ENCODE measurements at places on chromosomes 7 and 10.

DNA sequence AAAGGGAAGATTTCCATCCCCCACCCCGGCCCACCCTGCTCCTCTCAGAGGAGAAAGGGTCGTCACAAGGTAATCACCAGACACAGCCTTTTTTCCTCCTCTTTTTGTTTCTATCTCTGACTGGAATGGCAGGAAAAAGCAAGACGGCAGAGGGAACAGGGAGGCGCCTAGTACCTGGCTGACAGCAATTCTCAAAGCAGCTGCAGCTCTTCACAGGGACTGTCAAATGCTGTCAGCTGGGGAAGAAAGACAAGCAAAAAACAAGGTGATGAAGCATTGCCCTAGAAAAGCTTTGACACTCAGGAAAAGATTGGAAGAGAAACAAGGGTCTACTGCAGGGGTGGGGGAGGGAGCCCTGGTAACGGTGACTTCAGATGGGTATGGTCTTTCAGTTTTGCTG, 52.7 kb downstream of the GNA12 start:
- no peak for DNase-seq

GRCh38 chr7:112183266-112183665, 22.9 kb downstream of the DOCK4 start:
- DNase-seq = no peak

DNA sequence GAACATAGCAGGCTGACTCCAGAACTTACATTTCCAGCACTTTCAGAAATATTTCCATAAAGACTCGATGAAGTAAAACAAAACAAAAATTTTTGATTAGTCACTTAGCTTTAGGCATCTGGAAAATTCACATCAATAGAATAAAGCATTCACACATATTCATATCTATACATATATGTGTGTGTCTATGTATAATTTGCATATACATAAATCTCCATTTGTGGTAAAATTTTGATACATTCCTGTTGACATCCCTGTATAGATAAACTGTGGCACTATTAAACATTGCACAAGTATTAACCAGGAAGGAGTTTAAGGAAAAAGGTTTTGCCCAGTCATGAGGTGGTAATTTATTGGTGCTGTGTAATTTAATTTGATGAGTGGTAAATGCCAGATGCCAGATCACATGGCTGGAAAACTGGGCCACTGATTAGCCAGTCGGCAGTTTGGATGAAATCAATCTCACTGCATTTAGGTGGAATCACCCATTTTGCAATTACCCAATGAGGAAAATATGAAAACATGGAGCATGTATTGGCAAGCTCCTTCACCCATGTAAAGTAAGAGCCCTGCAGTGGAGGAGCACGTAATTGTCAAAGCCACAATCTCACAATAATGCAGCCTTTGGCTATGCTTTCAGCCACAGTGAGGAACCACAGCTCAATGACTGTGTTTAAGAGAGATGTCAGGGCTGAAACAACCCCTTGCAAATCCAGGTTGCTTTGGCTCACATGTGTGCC, 294.6 kb downstream of the RNLS start:
- DNase-seq = no peak

GRCh38 chr7:115124409-115124939, 202.6 kb downstream of the MDFIC start:
- no peak for DNase-seq

DNA sequence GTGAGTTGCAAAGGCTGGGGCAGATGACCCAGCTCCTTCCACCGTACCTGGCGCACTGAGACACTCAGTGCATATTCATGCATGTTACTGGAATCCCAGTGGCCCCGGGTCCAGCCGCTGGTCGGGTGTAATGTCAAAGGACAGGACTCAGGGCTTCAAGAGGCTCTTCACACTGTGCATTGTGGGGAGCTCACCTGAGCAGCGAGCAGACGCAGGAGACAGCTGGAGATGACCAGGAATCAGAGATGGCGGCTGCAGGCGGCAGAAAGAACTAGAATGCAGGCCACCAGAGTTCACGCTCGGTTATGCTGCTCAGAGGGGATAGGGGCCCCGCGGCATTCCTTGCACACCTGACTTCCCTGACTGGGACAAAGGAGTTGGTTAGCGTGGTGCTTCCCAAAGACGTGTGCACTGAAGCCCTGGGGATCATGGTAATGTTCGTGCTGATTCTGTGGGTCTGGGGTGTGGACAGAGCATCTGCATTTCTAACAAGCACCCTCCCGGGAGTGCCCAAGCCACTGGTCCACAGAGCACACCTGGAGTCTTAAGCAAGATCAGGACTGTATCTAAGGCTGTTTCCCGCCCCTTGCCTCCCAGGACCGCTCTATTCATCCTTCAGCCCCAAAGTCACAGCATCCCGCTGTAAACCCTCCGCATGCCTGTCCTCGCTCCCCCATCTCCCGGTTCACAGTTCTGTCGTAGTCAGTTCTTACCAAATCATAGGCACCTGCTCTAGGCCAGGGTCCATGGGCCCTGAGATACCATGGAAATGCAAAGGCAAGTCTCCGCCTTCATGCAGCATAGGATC, 71.0 kb downstream of the MKI67 start:
- no peak for DNase-seq

- no peak for DNase-seq
Observed at GRCh38 chr7:49037346-49038210, 113.2 kb downstream of the CDC14C start.

GRCh38 chr10:131231965-131232541, 79.5 kb downstream of the TCERG1L start:
- DNase-seq = no peak

- DNase-seq = no peak
Observed at GRCh38 chr10:49667991-49668390, 11.5 kb upstream of the C10orf53 start.

- DNase-seq = no peak
Observed at GRCh38 chr7:83410989-83411591, 237.8 kb downstream of the SEMA3E start.

DNA sequence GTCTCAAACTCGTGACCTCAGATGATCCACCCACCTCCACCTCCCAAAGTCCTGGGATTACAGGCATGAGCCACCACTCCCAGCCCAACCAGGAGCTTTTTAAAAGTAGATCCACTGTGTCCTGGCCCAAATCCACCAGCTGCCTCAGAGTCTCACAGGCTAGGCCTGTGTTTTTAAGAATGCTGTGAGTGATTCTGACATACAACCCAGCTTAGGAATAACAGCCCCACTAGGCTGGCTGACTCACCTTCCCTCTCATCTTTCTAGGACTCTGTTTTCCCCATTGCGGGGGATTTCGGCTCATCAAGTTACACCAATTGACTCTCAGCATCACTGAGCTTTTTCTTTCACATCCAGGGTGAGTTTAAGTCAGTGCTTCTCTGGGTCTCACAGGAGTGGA, 207.6 kb downstream of the SKIDA1 start:
- no peak for DNase-seq

- DNase-seq = no peak
Observed at GRCh38 chr7:69428089-69428488, 170.2 kb upstream of the AUTS2 start.

DNA sequence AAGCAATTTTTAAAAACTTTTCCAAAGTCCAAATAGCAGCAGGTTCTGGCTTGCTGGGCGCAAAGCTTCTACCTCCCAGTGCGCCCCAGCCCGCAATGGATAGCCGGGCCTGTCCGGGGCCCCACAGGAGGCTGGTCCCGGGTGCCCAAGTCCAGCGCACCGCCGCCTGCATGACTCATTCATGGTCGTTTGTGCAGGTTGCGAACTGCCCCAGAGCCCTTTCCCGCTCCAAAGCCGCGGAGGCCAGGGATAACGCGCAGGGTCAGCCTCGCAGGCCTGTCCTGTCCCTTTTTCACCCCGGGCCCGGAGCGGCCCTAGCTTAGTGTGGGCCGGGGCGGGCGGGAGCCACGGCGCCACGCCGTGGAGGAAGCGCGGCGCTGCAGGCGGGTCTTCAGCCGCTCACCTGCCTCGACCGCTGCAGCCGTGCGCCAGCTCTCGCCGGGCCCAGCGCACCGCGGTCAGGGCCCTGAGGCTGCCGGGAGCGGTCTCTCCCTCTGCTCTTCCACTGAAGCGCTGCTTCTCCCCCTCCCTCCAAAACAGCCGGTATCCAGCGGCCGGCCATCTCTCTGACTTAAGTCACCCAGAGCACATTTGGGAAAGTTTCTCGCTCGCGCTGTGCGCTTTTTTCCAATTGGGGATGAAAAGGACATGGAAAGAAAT, 1.7 kb upstream of the EGR2 start:
- DNase-seq = no peak

GRCh38 chr10:89153971-89154370, 53.1 kb downstream of the CH25H start:
- no peak for DNase-seq

GRCh38 chr7:90560730-90561129, 35.4 kb upstream of the CDK14 start:
- no peak for DNase-seq

- DNase-seq = no peak
Observed at GRCh38 chr7:50321487-50322067, 17.1 kb downstream of the IKZF1 start.

GRCh38 chr10:131925011-131925649, 24.3 kb downstream of the PPP2R2D start:
- DNase-seq = no peak

DNA sequence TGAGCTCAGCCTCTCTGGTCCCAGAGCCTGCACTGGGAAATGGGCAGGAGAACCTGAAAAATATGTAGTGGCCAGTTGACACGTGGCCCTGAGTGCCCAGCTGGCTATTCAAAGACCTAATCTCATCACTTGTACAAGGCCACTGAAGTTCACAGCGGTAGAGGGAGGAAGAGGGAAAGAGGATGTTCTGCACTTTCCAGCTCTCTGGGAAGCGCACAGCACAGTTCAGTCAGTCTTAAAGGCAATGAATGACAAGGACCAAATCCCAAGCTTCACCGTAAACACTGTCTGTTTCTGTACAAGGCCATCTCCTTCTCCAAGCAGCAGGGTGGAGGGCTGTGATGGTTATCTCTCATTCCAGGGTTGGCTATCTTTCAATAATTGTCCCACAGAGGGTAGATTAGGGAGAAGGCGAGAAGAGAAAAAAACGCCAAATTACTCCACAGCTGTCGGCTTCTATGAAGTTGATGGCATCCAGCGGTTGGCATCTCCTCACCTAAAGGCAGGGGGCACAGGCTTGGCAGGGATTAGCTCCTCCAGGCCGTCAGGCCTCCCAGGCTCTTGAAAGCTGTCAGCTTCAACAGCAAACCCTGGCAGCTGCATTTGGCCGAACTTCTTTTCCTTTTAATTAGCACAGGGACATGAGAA, 10.6 kb downstream of the SFMBT2 start:
- no peak for DNase-seq

- DNase-seq = no peak
Observed at GRCh38 chr7:80918909-80919721, at the start of gene SEMA3C. SEMA3C (minus strand) TSS chr7:80919051; CDS start chr7:80916781, 2,270 bp downstream.

- no peak for DNase-seq
Observed at GRCh38 chr7:132943645-132944044, 138.2 kb downstream of the CHCHD3 start.

- DNase-seq = no peak
Observed at GRCh38 chr10:54159924-54160323, 641.1 kb downstream of the PCDH15 start.

- no peak for DNase-seq
Observed at GRCh38 chr7:70833726-70834125, 298.2 kb upstream of the GALNT17 start.

DNA sequence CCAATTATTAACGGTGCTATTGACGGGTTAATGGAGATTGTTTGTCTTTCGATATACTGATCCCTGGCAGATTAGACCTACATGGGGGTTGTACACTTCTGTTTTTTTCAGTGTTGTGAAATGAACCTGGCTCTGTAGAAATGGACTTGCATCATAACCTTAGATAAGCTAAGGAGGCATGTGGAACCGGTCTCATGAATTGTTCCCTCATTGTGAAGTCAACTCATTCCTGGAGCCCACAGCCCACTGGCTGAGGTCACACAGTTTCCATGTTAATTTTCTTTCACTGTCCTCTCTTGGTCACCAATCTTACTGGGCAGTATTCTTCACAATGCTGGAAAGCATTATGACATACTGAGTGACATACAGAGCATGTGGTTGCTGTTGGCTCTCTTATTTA, 202.8 kb downstream of the BMPER start:
- no peak for DNase-seq

GRCh38 chr10:85430991-85431390, 935.6 kb downstream of the GRID1 start:
- DNase-seq = no peak

DNA sequence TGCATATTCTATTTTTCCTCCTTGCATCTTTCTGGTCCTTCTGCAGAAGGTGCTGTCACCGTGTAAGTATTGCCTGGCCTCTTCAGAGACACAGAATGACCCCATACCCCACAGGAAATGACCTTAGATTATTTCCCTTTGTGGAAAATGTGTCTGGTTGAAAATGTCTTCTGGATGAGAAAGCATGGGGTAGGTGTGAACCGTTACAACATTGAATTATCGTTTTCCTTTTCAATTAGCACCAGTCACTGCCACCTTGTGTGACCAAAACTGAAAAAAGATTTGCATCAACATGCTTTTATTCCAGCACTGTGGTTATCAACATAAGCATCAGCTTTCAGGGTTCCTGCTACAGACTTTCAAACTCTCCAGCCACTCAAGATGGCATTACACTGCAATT, 58.0 kb upstream of the CELF2 start:
- DNase-seq = peak; percentile 13

DNA sequence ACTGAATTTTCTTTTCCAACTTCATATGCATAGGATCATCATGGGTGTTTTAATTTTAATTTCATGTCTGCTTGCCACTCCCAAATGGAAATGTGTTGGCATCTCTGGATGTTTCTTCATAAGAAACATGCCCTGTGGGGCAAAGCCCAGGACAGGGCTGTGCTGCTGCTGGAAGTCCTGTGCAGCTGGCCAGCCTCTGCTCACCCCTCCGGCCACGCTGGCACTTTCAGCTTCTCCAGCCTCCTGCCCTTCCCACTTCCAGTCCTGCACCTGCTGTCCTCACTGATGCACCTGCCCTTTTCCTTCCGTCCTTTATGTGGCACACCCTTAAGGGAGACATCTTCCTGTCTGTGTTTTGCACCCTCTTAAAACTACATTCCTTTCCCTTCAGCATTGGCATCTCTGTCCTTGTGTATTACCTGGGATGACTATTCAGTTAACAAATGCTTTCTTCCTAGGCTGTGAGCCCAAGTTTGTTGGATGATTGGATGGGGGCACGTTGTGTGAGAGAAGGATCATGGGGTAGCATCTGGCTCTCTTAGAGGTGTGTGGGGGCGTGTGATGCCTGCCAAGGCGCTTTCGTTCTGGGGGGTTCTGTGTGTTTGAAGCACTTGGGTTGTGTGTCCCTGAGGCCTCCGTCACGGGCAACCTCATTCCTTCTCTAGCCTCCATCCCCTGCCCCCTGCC, 56.8 kb downstream of the TCF7L2 start:
- DNase-seq = no peak

GRCh38 chr7:132935608-132936007, 146.3 kb downstream of the CHCHD3 start:
- no peak for DNase-seq

DNA sequence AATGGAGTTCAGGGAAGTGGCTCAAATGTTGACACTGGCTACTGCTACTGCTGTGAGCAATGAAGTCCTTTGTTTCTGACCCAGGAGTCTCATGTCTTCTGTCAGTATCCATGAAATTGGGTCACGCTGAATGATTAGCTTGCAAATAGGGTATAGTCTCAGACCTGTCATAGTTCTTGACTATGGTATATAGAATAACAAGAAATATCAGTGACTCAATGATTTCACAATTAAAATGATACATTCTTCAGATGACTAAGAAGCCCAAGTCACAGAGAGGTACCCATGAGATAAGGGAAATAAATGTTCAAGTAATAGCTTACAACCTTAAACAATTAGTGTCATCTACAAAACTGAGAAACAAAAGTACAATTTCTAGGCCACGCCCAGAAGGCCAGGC, 89.3 kb downstream of the LYZL2 start:
- DNase-seq = no peak

Measured in GM12864 (cell line).